ENCODE measurements at places on chromosomes 7 and 10.

- DNase-seq: no peak
Measured at GRCh38 chr7:135348493-135348892, 114.9 kb downstream of the STRA8 start.

DNA sequence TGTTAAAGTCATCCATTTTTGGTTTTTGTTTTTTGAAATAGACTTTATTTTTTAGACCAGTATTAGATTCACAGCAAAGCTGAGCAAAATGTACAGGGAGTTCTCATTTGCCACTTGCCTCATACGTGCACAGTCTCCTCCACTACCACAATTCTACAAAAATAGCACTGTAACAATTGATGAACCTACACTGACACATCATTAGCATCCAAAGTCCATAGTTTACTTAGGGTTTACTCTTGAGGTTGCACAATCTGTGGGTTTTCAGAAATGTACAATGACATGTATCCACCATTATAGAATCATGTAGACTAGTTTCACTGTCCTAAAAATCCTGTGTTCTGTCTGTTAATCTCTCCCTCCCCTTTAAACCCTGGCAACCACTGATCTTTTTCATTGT is 125.8 kb upstream of the PDSS1 start:
- DNase-seq: no peak

- no peak for DNase-seq
Measured at GRCh38 chr7:73437621-73438416, 4.2 kb downstream of the FZD9 start.

GRCh38 chr10:108252771-108253170 is 1088.3 kb upstream of the SORCS1 start:
- no peak for DNase-seq

DNA sequence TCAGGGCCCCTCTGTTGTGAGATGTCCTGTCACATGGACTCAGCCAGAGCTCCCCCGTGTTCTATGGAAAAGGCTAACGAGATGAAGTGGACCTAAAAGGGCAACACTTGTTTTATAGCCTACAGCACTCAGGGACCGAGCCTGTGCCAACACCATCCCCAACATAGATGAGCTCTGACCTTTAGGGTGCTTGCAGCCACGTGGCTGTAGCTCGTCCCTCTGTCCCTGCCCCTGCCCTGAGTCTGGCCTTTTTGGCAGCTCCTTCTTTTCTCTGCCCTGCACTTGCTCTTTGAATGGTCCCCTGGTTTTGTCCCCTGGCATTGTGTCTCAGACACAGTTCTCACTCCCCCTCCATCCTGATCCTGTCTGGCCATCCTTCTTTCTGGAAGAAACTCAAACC is 81.2 kb upstream of the GDF10 start:
- no peak for DNase-seq

DNA sequence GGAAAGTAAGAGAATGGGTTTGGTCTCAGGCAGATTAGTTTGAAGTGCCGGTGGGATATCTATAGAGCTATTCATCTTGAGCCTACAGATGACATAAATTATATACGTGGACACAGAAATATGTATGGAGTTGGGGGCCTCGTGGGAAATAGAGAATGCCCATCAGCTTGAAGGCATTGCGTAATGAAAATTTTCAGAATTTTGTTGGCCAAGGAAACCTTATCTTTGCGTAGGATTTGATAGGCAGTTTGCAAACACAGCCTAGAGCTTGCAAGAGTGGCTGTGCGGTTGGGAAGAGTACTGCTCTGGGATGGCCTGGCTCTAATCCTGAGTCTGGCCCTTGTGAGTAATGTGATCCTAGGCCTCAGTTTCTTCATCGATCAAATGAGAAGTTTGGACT is 32.3 kb downstream of the MCM10 start:
- DNase-seq: no peak

GRCh38 chr10:121596689-121597503 is 1.3 kb downstream of the FGFR2 start:
- no peak for DNase-seq

DNA sequence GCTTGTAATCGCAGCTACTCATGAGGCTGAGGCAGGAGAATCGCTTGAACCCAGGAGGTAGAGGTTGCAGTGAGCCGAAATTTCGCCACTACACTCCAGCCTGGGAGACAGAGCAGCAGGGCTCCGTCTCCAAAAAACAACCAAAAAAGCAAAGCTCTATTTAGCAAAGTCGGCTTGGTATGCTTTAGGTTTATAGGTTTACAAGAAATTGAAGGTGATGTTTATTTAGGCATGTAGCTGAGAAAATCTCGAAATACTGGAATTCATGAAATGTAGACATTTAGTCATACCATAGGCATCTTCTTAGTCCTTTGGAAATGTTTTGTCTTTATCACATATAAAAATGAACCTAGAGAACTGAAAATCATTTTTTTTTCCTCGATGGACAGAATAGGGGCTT is 453.8 kb upstream of the ANKRD30A start:
- DNase-seq: no peak

- no peak for DNase-seq
Measured at GRCh38 chr7:82810558-82811259, 352.0 kb downstream of the PCLO start.

DNA sequence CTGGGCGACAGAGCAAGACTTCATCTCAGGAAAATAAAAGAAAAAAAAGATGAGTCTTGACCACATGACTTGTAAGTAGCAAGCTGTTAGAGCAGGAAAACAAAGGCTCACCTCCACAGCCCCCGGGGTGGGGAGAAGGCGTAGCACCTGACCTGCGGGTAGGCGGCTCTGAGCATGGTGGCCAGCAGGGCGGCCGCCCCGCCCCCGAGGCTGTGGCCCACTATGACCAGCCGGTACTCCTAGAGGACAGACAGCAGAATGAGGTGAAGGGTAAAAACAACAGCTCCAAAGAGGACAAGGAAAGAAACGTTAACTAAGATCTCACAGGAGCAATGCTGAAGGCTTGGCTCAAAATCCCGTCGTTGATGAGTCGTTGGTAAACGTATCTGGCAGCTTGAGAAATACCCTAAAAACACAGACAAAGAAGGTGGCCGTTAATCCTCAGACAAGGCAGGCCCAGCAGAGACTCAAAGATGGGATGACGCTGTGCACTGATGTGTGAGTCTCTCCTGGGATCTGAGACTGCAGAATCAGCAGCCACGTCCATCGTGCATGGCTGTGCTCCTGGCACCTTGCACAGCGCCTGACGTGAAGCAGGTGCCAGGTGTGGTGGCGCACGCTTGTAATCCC is 31.1 kb downstream of the DAGLB start:
- DNase-seq: no peak

DNA sequence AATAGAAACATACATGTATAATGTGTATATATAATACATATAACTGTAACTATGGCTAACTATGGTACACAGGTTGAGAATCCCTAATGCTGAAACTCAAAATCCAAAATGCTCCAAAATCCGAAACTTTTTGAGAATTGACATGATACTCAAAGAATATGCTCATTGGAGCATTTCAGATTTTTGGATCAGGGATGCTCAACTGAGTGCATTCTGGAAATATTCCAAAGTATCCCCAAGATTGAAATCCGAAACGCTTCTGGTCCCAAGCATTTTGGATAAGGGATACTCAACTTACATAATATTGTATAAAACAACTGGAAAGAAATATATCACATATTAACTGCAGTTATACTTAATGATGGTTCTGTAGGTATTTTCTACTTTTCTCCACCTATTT is 94.2 kb upstream of the ASAH2 start:
- no peak for DNase-seq

DNA sequence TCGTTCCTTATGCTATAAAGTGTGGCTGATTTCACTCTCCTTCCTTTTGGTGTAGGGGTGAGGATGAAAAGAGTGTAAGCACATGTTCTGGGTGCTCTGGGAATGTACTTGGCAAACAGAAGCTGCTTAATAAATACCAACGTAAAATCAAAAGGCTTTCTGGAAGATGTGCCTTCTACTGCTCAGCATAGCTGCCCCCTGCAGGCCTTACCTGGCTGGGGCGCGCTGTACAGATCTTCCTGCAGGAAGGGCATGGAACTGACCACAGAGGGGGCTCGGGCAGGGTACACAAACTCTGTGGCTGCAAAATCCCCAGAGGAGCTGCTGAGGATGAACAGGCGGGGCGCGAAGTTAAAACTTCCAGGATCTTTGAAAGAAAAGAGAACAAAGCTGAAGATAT is 169.4 kb downstream of the SVIL start:
- no peak for DNase-seq

- DNase-seq: no peak
Measured at GRCh38 chr10:15445006-15445390, 73.9 kb upstream of the FAM171A1 start.

- DNase-seq: no peak
Measured at GRCh38 chr7:116948934-116949333, 4.4 kb upstream of the ST7 start.

- no peak for DNase-seq
Measured at GRCh38 chr7:48628793-48629349, 295.5 kb upstream of the CDC14C start.

GRCh38 chr7:35370687-35371086 is 116.8 kb upstream of the TBX20 start:
- no peak for DNase-seq

GRCh38 chr10:65993451-65993850 is 932.4 kb upstream of the LRRTM3 start:
- DNase-seq: no peak

DNA sequence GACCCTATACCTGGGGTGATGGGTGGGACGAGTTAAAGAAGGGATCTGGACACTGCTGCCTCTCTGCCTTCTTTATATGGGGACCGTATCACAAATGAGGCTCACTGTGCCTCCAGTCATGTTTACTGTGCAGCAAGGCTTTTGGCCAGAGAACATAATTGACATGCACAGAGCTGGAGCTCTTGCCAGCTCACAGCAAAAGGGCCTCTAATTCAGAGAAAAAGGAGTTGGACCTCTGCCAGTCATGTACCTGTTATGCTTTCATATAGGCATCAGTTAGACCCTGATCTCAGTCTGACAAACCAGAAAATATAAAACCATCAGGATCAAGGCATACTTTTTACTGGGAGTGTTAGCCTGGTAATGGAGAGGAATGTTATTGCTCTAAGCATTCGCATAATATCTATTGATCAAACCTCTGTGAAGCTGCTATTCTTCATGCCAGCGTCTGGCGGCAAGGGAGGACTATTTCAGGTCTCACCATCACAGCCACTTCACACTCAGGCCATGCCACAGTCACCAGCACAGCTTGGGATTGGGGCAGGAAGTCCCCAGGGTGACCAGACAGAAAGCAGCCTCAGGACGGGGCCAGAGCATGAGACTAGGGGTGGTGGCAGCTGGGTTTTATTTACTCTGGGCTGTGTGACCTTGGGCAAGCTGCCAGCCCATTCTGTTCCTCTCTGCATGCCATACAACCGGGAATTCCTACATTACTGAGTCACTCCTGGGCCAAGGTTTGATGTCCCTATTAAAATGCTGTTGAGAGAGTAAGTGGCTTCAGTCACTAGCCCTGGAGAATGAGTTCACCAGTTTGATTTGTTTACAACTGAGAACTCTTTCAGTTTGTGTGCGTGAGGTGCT is 90.1 kb downstream of the NPSR1 start:
- DNase-seq: no peak

GRCh38 chr7:101671371-101672356 is 42.6 kb upstream of the MYL10 start:
- DNase-seq: no peak

DNA sequence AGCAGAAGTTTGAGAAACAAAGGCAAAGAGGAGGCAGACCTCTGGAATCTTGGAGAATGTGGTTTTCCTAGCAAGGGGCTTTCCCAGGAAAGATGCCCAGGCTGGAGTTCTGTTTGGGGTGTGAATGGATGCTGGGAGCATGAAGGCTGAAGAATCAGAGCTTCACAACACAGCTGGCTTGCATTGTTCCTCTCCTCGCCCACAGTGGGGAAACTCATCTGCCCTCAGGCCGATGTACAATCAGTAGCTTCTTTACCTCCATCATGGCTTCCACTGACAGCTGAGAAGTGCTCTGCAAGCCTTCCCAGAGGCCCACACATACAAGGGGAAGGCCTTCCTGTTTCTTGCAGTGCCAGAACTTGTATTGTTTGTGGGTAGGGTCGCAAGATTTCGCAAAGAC is 90.8 kb upstream of the HECTD2 start:
- DNase-seq: no peak

DNA sequence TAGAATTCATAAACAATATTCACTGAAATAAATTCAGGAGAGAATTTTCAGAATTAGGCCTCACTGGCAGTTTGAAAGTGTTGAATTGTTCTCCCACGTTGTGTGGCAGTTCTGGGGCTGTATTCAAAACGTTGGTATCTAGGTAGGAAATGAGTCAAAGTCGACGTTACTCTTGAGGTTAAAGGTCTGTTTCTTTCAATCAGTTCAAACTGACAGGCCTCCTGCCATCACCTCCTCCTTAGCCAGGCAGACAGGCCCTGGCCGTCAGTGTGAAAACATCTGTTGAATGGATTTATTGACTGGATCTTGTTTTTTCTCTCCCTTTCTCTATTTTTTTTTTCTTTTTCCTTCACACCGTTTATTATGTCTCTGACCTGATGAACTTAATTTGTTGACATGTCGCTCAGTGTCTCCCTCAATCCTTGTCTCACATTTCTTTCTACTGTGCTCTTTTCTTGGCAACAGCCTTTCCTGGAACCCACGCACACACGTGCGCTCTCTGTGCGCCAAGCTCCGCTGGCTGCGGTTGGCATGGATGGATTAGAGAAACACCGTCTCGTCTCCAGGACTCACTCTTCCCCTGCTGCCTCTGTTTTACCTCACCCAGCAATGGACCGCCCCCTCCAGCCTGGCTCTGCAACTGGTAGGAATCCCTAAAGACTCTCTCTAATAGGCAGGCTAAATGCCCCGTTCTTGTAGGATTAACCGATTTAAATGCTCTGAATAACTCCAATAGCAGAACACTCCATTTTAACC is 231.7 kb downstream of the HDAC9 start:
- DNase-seq: no peak

DNA sequence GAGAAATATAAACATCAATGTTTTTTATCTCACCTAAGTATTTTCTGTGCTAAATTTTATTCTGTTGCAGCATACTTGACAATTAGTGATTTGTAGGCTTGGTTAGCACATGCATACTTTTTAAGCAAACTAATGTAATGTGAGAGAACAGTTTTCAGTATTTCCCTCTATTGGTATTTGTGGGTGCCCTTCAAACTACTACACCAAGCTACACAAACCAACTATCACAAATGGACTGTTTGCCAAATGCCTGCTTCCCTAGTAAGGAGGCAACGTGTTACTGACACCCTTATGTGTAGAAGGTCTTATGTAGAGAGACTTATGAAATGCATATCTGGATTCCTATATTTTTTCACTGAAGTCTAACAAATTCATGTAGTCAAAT is 98.4 kb upstream of the FZD1 start:
- no peak for DNase-seq

- no peak for DNase-seq
Measured at GRCh38 chr7:83798489-83798888, 149.6 kb upstream of the SEMA3E start.

- no peak for DNase-seq
Measured at GRCh38 chr10:26909753-26910152, 49.0 kb upstream of the ABI1 start.

All from stimulated activated CD8-positive, alpha-beta memory T cell treated with anti-CD3 and anti-CD28 coated beads, Interleukin-12 subunit alpha, Interleukin-12 subunit beta, amount 100 ng/mL, for 4 hours (primary cell).